ENCODE measurements at places on chromosomes 3 and 15. TPM values are rescaled to one million over a fixed set of nuclear protein-coding genes. Genes with fewer than 3 reads are reported as not detected.

IL17RB gene
- 3.1 TPM for total RNA-seq

DNA sequence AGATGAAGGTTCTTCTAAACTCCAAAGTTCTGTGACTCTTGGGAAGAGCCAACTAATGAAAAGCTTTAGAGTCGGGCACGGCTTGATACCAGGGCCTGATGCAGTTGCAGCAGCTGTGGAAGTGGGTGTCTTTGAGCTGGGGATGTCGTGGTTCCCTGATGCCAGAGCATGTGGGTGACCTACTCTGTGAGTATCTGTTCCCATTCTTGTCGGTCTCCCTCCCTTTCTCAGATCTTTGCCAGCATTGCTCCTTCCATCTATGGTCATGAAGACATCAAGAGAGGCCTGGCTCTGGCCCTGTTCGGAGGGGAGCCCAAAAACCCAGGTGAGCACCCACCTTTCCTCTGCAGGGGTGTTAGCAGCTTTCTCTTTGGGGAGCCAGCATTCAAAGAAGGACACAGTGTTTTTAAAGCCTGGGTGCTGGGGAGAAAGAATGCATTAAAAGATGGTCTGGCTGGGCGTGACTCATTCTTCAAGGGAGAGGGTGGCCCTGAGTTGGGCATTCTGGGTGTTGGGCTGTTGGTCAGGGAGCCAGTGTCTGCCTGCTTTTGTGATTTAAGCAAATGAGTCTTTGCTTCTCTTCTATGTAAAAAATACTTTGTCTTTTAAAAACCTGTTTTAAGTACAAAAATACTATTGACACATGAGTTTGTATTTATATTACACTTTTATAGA, 13.2 kb upstream of the PODXL2 start:
- no peak for DNase-seq

CASR gene
- total RNA-seq, result not detected

GRCh38 chr3:9194509-9195184, 54.8 kb downstream of the SRGAP3 start:
- DNase-seq, result peak; percentile 19

- no peak for DNase-seq
Observed at GRCh38 chr3:17643691-17644090, 98.7 kb downstream of the TBC1D5 start.

DNA sequence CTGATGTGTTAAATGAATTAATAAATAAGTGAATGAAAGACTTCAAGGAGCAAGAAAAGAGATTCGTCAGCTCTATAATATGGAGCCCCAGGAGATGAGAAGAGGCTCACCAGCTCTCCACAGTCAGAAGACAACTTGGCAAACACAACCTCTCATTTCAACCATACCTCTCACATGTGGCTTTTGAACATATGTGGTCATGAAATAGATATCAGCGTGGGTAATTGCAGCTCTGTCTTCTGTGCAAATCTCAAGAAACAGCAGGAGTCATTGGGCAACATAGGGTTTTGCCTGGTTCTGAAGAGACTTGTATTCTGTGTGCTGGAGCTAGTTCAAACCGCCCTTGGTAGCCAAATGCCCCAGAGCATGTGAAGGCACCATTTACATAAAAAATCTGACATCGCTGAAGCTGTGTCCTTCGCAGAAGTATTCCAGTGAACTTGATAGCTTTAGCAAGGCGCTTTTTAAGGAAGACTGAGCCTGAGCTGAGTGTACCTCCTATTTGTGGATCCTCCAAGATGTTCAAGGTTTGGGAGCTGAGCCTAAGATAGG, 8.4 kb downstream of the CX3CR1 start:
- no peak for DNase-seq

DNA sequence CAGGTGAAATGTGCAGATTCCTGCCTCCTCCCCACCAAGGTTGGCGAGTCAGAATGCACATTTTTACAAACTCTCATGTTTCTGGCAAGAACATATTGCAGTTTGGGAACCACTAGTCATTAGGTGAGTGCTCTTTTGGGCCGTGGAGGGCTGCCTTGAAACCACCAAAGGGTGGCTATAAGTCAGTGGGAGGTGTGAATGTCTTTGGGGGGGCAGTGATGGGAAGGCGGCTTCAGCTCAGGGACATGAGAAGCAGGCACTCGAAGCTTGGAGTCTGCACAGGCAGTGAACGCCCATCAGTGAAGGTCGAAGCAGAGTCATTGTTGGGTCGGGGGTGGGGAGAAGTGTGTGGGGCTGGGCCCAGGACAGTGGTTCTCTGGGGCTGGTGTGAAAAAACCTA, 1.1 kb downstream of the NOX5 start:
- no peak for DNase-seq

DNA sequence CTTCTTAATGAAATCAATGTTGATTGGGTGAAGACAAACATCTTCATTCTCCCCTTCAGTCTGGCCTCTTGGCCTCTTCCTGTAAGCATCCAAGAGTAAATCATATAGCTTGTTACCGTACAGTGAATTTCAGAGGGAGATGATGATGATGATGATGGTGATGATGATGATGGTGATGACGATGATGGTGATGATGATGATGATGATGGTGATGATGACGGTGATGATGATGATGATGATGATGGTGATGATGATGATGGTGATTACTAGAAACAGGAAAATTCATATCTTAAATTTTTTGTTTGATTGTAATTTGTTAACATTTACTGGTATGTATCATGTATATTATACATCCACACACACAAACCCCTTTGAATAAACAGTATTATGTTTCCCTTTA, 256.1 kb upstream of the PLSCR5 start:
- no peak for DNase-seq

- no peak for DNase-seq
Observed at GRCh38 chr3:75242012-75242735, 422.0 kb upstream of the FRG2C start.

PCSK6 gene
- total RNA-seq, result 8.8 TPM

- DNase-seq, result no peak
Observed at GRCh38 chr3:196354132-196354531, 15.9 kb upstream of the TM4SF19 start.
